T-helper 1 cell (primary cell): ENCODE measurements at places on chromosomes 11 and 22.

DNA sequence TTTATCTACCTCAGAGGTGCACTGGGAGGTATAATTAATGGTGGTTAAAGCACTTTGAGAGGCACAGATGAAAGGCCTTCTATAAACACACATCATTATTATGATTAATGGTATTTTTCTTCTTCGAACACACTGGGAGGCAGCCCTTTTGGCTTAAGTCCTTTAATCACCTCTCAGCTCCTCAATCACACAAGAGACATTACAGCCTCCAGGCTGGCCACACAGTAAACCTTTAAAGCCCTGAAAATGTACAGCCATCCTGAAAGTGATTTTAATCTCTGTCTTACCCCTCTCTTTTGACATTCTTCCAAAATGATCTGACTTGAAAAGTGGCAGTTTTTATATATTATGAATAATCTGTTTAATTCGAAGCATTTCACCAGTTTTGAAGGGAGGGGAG, 54.3 kb upstream of the VSTM5 start:
- no peak for DNase-seq

DNA sequence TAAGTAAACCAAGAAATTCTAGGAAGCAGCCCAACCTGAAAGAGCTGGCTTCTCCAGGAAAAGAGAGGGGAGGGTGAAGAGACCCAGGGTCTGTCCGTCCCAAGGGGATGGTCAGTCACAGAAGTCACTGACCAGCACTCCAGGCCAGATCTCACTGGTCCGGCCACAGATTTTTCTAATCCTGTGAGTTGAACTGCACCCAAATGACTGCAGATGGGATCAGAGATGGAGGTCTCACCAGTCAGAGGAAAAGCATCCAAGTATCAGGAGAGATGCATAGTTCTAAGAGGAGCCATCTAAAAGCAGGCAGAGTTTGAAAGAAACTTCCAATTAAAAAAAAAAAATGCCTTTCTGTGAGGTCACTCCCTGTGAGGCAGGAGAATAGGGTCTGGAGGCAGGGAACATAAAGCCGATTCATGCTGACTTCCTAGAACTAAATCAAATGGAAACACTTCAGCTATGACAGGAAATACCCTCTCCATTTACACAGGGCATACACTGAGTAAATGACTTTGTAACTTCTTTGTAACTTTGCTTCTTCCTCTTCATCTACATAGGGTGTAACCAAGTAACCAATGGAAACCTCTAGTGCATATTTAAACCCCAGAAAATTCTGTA, 144.5 kb downstream of the CCDC34 start:
- DNase-seq: no peak

DNA sequence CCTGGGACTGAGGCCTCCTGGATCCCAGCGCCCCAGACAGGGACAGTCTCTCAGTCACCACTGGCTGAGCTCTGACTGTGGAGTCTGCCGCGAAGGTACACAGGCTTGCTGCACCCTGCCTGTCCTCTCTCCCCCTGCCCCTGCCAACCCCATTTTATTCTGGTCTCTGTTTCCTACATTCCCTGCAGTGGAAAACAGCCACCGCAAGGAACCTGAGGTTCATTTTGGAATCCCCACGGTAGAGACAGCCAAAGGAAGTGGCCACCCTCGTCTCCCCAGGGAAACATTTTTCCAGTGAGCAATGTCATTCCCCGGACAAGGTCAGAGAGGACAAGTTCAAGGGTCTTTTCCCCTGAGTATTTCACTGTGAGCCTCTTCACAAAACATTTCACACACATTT, 56.6 kb downstream of the FBXO7 start:
- no peak for DNase-seq

DNA sequence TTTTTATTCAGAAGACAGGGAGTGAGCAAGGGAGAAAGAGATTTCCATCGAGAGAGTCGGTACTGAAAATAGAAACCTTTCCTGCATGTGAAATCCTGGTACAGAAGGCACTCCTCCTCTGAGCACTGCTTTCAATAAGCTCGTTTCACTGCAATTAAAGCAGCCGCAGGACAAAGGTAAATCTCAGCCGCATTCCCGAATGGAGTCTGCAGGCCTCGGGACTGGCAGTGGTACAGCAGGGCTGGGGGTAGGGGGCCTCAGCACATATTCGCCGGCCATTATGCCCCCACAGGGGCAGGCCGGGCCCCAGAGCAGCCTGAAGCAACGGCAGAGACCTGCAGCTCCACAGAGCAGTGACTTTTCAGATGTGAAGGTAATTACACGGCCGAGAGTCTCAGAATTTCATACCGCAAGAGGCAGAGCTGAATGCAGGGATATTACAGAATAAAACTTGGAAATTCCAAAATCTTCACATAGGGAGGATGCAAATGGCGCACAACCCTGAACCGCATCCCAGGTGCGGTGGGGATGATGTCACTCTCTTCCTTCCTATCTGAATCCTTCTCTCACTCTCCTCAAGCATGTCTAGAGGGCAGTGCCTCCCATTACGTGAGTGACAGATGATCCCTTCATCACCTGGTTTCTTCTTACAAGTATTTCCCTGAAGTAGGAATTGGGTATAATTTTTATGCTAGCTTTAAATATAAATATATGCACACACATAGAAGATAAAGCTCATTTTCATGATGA, 622.1 kb downstream of the OPCML start:
- DNase-seq: no peak

- DNase-seq: no peak
Observed at GRCh38 chr11:134342572-134343340, 11.0 kb downstream of the GLB1L2 start.

DNA sequence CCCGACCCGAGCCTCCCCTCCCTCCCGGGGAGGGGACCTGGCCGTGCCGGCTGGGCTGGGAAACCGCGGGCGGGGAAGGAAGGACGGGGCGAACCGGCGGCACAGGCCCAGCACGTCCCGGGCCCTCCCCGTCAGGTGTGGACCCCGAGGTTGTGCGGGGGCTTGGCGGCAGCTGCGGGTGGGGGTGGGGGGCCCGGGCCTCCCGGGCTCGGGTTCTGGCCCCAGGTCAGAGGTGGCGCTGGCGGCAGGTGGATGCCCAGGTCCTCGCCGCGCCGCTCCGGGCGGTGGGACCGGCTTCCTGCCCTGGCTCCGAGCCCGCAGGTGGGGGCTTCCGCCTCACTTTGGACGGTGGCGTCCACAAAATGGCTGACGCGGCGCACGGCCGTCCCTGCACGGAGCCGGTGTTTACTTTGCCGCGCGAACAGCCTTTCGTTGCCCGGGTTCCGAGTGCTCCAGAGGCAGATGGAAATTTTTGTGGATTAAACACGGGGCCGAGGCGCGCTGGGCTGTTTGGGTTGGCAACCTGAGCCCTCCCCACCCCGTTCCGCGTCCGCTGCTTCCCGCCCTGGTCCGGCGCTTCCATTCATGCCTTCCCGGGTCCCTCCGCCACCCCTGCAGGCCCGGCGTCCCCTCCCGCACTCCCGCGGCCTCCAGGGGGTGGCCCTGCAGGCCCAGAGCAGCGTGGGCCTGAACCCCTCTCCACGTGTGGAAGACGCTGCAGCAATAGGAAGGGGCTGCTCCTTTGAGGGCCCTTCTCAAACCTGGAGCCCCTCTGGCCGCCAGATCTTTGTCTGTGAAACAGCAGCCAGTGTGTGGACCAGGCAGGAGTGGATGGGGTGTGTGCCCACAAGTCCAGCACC, 92.0 kb upstream of the KCNQ1OT1 start:
- no peak for DNase-seq

GRCh38 chr11:47969401-47969800, 11.0 kb upstream of the PTPRJ start:
- DNase-seq: no peak

- DNase-seq: no peak
Observed at GRCh38 chr11:76237914-76238313, 31.6 kb upstream of the WNT11 start.

DNA sequence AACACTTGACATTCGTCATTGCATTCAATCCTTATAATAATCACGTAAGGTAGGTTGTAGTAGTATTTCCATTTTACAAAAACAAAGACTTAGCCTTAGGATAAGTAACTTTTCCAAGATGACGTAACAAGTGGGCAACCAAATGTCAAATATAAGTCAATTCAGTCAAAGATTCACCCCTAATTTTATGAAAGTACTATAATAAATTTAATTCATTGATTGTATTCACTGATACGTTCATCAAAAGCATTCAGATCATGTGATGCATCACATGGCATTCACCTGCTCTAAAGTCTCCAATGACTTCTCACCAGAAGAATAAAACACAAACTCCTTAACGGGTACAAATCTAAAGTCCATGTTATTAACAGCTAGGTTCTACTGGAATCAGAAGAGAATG, 2.1 kb downstream of the KIF18A start:
- no peak for DNase-seq

DNA sequence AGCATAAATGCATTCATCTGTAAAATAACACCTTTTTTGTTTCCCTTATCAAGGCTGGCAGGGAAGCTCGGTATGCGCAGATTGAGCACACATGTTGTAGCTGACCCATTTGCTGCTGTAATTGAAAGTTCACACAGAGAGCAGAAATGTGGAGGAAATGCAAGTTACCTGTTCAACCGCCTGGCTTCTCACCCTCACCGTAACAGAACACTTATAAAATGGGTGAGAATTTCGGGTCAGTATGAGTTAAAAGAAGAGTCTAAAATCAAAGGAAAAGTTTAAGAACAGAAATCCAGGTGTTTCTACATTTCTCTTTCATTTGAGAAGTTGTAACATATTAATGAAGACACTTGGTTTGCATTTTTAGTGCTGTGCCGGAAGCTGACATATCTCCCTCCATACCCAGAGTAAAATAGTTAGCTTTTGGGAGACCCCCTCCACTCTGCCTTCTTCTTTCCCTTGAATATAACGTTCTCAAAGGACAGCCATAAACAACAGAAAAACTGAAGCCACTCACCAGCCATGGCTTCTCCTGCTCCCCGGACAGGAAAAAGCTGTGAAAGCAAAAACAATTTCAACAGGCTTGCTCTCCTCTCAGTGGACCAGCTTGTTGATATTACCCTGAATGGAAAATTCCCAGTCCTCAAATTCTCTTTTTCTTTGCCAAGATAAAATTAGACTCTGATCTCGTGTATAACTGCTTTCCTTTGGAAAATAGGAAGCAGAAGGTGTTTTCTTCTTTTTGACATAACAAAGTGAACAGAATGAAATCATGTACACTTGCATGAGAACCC, at the start of gene CASP12:
Gene CASP12 (minus strand): TSS at position 570 of the 794 bp plus-strand sequence.
- DNase-seq: no peak

- no peak for DNase-seq
Observed at GRCh38 chr11:11288972-11289616, 64.0 kb downstream of the CSNK2A3 start.

DNA sequence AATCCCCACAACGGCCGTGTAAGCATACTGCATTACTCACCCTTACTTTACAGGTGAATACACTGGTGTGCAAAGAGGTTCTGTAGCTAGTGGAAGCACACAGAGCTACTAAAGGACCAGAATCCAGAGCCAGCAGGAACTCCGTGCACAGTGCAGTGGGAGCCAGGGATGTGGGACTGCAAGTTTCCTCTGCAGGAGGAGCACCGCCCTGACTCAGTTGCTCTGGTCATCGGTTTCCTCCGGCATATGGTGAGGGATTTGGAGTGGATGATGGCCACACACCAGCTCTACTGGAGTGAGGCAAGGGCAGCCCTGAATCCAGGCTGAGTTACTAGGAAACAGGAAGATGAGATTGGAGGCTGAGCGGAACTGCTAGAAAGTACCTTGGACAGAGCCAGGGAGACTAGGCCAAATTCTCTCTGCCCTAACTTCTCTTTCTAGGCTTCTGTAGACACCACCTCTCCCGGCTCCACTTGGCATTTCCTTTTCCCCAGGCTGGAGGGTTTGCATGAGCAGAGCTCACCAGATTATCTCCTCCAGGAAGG, 18.2 kb upstream of the C22orf42 start:
- DNase-seq: no peak

DNA sequence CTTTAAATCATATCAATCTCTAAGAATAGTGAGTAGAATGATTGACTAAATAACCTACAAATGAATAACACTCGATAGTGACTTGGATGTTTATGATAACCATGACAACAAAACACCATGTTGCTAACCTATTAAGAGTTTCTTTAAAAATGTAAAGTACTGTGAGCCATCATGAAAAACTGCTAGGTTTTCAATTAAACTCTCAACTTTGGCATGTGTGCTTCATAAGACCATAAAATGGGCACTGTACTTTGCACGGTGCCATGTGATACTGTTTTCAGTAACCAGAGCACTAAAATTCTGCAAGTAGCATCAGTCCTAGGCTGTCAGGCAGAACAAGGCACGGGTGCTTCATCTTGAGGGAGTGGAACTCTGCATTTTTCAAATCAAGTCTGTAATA, 96.2 kb upstream of the TRIM77 start:
- no peak for DNase-seq

DNA sequence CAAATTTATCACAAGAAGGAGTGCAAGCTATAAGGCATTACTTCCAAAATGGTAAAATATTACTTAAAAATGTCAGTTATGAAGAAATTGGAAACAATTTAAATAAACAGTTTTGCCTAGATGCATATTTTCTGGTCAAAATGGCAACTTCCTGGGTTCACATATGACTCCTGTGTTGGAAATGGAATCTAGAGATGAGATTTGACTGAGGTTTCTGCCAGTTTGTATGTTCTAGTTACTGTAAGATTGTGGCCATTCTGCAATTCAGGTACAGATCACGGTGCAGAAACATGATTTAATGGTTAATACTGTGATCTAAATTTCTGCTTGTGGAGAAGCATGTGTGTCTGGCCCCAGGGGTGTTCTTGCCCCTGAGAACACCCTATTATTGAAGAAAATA, 3.4 kb upstream of the OR4C6 start:
- DNase-seq: no peak

- DNase-seq: no peak
Observed at GRCh38 chr11:61901397-61901796, 10.1 kb upstream of the FADS3 start.

- DNase-seq: no peak
Observed at GRCh38 chr22:40004836-40005235, 10.1 kb downstream of the FAM83F start.

GRCh38 chr11:96741068-96741467, 351.3 kb downstream of the JRKL start:
- no peak for DNase-seq

DNA sequence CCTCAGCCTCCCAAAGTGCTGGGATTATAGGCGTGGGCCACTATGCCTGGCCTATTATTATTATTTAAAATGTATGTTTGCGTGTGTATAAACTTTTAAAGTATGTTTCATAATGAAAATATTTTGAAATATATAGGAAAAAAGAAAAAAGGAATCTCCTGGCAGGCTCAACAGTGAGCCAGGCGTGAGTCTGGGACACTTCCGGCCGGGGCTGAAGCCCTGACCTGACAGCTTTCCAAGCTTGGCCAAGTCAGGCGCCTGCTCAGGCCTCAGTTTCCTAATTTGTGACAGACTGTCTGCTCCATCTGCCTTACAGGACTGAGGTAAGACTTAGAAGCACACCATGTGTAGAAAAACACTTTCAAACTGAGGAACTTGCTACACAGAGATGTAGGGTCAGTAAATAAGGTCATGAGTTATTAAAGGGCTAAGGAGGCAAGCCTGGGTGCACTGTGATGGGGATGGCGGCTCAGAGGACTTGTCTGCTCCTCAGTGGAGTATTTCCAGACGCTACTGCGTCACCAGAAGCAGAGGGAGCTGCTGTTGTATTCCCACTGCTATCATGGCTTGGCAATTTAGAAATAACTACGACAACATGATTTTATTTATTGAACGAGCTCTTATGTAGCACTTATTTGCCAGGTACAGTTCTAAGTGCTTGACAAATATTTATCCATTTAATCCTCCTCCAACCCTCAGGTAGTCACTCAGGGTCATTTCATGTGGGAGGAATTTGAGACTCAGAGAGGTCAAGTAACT, 100.1 kb downstream of the PRR5L start:
- no peak for DNase-seq
